SK-N-MC (cell line): ENCODE measurements at places on chromosomes 5 and 9.

DNA sequence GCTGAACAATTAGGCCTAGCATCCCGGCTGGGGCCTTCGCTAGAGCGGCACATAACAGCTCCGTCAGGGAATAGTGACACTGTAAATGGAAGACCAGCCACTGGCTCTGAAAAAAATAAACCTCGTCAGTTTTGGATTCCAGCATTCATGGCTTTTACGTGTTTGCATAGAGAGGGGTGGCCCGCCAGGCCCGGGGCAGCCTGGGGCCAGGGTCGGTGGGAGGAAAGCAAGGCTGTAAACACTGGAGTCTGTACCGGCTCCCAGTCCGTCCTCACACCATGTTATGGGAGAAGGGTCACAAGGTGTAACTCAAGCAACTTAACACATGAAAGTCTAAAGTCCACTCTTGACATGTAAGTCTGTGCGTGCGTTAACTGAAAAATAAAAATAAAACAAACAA lies 11.2 kb downstream of the CCNI2 start:
- DNase-seq, result no peak

DNA sequence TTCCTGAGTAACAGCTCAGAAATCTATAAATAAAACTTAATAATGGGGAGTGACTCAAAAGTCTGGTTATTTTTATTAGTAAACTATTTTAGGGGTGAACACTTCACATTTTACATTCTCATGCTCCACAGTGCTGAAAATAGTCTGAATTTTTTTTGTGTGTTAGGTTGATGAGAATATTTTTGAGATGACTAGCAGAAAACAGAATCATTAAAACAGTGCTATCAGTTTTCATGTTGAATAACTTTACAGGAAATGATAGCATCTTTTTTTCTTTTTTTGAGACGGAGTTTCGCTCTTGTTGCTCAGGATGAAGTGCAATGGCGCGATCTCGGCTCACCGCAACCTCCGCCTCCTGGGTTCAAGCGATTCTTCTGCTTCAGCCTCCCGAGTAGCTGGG lies 60.3 kb downstream of the TMC1 start:
- DNase-seq, result no peak

- DNase-seq, result no peak
Measured at GRCh38 chr5:29702875-29703274, 1490.6 kb upstream of the CDH6 start.

GRCh38 chr5:153926201-153926600 lies 112.5 kb downstream of the FAM114A2 start:
- no peak for DNase-seq

GRCh38 chr5:169128679-169129078 lies 172.3 kb downstream of the SLIT3 start:
- DNase-seq, result no peak

- no peak for DNase-seq
Measured at GRCh38 chr5:14155075-14155474, 11.9 kb downstream of the TRIO start.
